ENCODE measurements at places on chromosomes 1 and 21. TPM values are rescaled to one million over a fixed set of nuclear protein-coding genes. Genes with fewer than 3 reads are reported as not detected.

The GUCA2A gene
- total RNA-seq = not detected

The CCDC181 gene
- 14.8 TPM for total RNA-seq

The KIF26B gene
- 15.1 TPM for total RNA-seq

The PROX1 gene
- 4.3 TPM for total RNA-seq

The AMY1A gene
- not detected for total RNA-seq

The SLAMF8 gene
- total RNA-seq = 0.40 TPM

The THBS3 gene
- total RNA-seq = 18.2 TPM

The SEMA6C gene
- 10.2 TPM for total RNA-seq

The ZNF669 gene
- total RNA-seq = 12.4 TPM

The BRDT gene
- total RNA-seq = 0.10 TPM

- no peak for DNase-seq
Measured at GRCh38 chr1:62352387-62352786, 33.2 kb upstream of the KANK4 start.

DNA sequence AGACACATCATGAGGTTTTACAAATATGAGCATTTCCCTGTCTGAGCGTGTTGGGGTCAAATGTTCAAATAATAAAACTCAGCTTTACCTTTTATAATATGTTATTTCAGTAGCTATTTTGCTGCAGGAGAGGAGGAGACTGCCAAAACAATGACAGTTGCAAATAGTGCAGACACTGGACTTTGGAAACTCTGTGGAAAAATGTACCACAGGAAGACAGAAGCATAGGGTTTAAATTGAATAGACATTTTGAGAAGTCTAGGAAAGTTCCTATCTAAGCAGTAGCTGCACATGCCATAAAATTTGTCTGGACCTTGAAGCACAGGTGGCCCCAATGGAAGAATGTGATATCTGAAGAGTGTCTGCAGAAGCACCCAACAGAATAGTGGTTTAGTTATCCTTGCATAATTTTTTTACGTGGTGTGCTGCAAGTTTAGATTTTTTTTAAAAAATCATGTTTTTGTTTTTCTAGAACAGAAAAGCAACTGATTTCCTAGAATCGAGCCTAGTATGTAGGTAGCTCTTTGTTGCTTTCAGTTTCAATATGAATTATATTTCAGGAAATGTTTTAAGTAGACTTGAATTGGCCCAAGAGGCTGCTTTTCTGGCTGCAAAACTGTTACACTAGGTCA is 14.0 kb upstream of the GBP5 start:
- no peak for DNase-seq

DNA sequence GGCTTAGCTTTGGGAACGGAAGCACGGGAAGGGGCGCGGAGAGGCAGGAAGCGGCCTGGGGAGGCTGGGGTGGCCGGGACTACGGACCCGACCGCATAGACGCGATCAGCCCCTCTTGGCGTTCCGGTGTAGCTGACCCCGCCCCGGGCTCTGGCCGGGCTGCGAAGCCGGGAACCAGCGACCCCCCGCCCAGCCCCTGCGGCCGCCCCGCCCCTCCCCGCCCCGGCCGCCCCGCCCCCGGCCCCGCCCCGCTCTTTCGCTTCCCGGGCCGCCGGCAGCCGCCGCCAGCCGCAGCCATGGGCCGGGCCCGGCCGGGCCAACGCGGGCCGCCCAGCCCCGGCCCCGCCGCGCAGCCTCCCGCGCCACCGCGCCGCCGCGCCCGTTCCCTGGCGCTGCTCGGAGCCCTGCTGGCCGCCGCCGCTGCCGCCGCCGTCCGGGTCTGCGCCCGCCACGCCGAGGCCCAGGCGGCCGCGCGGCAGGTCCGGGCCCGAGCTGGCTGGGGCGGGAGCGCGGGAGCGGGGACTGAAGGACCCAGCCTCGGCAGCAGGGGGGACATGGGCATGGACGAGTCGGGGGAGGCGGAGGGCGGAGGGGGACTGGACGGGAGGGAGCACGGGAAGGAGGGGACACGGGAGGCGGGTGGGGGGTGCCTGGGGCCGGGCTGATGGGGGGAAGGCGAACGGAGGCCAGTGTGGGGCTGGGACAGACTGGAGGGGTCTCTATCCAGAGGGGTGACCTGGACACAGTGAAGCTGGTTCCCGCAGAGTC is at the start of gene SELENON:
Gene SELENON, plus strand, starts transcription at position 259 of the 768 bp plus-strand sequence. Its CDS starts 38 bp downstream, at position 297.
- no peak for DNase-seq

- no peak for DNase-seq
Measured at GRCh38 chr1:6867729-6868659, 82.7 kb downstream of the CAMTA1 start.

GRCh38 chr1:35838693-35839245 is 31.0 kb downstream of the AGO4 start:
- no peak for DNase-seq

DNA sequence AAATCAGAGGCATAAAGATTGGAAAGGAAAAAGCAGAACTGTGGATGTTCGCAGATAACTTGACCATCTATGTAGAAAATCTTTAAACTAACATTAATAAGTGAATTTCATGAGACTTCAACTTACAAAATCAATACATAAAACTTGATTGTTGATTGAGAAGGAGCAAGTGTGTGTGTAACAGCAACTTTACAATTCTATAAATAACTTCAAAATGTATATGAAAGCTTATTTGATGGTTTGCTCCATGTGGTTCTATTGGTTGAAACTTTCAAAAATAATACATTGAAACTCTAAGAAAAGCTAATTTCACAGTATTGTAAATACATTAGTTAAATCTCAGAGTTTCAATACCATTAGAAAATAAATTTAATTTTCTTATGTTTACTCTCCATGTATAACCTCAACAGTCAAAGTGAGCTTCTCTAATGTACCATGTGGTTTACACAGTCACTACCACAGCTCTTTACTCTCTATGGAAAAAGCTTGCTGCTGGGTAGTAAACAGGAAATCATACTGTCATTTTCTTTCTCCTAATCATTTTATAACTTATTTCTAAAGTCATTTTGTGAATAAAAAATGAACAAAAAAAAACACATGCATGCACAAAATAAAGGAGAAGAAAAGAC is 12.0 kb downstream of the AKT3 start:
- no peak for DNase-seq

GRCh38 chr21:31905503-31906451 is 33.0 kb downstream of the HUNK start:
- DNase-seq = peak; percentile 88

- no peak for DNase-seq
Measured at GRCh38 chr1:3948344-3948743, 48.3 kb upstream of the C1orf174 start.

DNA sequence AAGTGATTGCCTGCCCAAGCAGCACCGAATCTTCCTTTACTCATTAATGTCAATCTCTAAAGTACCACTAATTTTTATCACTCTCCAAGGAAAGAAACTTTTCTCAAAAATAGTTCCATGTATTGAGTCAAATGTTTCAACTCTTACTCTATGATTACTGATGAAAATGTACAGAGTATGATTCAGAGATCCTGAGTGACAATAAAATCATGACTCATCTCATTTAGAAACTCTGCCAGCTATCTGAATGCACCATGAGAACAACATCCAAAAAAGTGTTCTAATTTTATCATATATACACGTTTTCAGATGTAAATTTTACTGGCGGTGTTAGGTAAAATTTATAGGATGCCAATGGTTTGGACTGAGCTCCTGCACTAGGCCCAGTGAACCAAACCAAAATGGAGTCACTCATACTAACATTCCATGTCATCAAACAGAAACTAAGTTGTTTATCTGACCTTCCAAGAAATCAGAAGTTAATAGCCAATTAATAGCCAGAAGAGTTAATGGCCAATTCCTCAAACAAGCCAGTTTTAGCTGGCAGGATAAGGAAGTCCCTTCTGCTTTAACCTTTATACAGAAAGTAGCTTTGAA is 22.6 kb downstream of the PLPPR5 start:
- no peak for DNase-seq

- DNase-seq = peak; percentile 33
Measured at GRCh38 chr1:11664336-11665065, 501 bp downstream of the FBXO6 start.

- DNase-seq = no peak
Measured at GRCh38 chr1:26946270-26946669, 14.0 kb downstream of the KDF1 start.

GRCh38 chr1:31122101-31122735 is 56.7 kb upstream of the PUM1 start:
- no peak for DNase-seq

- DNase-seq = peak; percentile 68
Measured at GRCh38 chr1:47508702-47509431, 71.0 kb downstream of the FOXD2 start.

- no peak for DNase-seq
Measured at GRCh38 chr1:61067446-61068019, 14.8 kb upstream of the NFIA start.

DNA sequence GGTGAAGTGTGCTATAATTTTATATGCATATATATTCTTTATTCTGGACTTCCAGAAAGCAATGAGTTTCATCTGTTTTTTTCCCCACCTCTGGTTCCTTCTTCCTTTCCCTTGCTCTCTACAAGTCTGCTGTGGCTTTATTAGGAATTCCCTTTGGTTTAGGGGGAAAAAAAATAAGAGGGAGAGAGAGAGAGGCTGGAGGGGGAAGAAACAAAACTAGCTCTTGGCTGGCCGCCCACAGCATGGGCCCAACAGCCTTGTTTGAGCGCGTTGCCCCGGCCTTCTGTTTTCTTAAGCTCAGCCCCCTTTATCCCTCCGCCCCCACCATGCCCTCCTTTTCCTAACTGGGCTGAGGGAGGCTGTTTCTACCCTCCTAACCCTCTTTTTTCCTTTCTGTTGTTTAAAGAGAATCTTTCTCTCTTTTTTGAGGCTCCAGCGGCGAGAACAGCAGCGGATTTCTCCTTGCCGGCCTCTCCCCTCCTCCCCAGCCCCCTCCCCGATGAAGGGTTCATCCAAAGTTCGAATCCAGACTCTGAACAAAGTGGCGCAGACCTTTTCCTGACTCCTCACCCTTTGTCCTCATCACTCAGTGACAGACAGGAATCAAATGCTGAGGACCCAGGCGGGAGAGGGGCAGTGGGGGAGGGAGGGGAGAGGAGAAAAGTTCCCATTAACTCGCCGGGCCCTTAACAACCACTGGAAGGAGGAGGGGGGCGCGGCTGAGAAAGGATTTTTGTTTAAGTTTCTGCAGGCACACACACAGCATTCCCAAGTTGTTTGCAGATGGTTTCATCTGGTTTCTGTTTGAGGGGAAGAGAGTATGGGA is 29.7 kb downstream of the PBX1 start:
- peak; percentile 96 for DNase-seq

GRCh38 chr1:54885807-54886723 is 930 bp downstream of the DHCR24 start:
- DNase-seq = no peak

GRCh38 chr1:29410476-29410875 is 174.2 kb downstream of the PTPRU start:
- no peak for DNase-seq

- peak; percentile 35 for DNase-seq
Measured at GRCh38 chr1:163528710-163529348, 207.1 kb downstream of the NUF2 start.

- DNase-seq = no peak
Measured at GRCh38 chr1:29081201-29081600, 42.5 kb downstream of the TMEM200B start.

- no peak for DNase-seq
Measured at GRCh38 chr1:23403038-23403336, 21.6 kb downstream of the TCEA3 start.

DNA sequence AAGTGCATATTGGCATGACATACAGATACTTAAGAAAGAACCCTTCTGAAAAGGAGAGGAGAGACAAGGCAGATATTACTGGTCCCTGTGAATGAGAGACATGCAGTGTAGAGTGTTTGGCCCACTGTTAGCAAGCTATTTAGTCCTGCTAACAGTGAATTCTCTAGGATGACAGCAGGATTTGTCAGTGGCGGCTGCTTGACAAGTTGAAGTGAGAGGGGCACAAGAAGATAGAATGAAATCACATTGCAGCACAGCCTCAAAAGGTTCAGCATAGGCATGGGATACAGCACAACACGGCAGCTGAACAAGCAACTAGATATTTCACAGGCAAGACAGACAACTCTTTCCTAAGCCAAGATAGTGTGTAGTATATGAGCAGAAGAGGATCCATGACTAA is 407.9 kb downstream of the PLA2G4A start:
- DNase-seq = no peak

DNA sequence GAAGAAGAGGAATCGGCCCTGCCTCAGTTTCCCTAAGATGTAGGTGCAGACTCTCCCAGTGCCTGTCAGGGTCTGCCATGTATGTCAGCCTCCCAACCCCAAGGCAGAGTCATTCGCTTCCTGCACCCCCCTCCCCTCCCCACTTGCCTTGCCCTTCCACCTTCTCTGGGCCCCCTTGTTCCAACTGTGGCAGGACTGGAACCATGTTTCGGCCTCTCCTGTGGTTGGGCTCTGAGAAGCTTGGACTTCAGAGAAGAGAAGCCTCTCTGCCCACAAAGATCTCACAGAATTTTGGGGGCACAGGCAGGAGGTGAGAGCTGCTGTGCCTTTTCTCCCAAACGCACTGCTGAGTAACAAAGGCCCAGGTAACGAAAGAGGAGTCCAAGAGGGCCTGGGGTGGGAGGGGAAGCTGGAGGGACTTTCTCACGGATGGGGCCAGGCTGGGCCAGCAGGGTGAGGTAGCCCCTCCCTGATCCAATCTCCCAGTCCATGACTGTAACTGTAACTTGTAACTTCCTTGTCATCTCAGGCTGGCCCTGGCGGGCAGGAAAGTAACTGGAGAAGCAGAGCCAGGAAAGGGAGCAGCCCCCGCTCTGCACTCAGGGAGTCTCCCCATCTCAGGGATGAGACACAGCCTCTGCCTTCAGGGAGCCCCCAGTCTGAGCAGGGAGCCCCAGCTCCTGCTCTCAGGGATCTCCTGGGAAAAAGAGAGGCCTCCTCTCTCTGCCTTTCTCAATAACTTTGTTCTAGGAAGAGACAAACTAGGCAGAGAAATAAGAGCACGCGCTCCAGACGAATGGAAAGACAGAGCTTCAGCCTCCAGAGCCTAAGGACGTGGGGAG is 11.3 kb downstream of the CRABP2 start:
- DNase-seq = no peak

DNA sequence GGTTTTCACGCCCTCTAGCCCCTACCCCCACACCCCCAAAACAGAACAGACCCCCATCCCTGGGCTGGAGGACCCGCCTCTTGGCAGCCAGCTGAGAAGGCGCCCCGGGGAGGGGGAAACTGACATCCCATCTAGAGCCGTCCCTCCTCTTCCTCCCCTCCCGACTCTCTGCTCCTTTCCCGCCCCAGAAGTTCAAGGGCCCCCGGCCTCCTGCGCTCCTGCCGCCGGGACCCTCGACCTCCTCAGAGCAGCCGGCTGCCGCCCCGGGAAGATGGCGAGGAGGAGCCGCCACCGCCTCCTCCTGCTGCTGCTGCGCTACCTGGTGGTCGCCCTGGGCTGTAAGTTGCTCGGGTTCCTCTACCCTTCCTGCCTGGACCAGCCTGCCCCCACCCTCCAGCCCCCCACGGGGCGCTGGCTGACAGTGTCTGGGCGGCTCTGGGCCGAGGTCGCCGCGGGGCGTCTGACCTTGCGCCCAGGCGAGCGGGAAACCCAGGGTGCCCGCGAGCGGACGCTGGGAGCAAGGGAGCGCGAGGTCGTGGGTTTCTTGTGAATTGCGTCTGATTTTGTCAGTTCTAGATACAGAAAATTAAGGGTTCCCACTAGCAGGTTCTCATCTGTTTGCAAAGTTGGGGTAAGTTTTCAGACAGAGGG is 618 bp downstream of the JAM2 start:
- no peak for DNase-seq

All from spinal cord (tissue), 10 donors.